Tracheal epithelial cell (primary cell): ENCODE measurements at places on chromosomes 7 and 10. TPM values are rescaled to one million over a fixed set of nuclear protein-coding genes. Genes with fewer than 3 reads are reported as not detected.

The HIBADH gene
- 50.3 and 51.6 TPM in 2 replicates for total RNA-seq

The GIMAP8 gene
- under 0.01 and 0.21 TPM in 2 replicates for total RNA-seq

The SFMBT2 gene
- total RNA-seq, result under 0.01 TPM in 2 replicates

The SLC26A5 gene
- total RNA-seq, result not detected in 2 replicates

The PHYHIPL gene
- under 0.01 TPM in 1 of 2 replicates, not detected in the other for total RNA-seq

The FAM24B gene
- total RNA-seq, result 3.6 and 4.1 TPM in 2 replicates

The LIPJ gene
- total RNA-seq, result not detected in 2 replicates

The LRRC17 gene
- total RNA-seq, result 0.72 and 1.9 TPM in 2 replicates

The INTS1 gene
- 27.1 and 31.6 TPM in 2 replicates for total RNA-seq

The H2BK1 gene
- not detected in 2 replicates for total RNA-seq

The HIPK2 gene
- total RNA-seq, result 14.7 and 14.9 TPM in 2 replicates

The PAPOLB gene
- not detected in 2 replicates for total RNA-seq

The MYO1G gene
- under 0.01 and 0.43 TPM in 2 replicates for total RNA-seq

The SNCG gene
- total RNA-seq, result 2.2 and 22.0 TPM in 2 replicates

The SYPL1 gene
- 70.4 and 143 TPM in 2 replicates for total RNA-seq

The FGFR2 gene
- total RNA-seq, result 5.5 and 17.9 TPM in 2 replicates

The NRCAM gene
- 0.64 and 17.8 TPM in 2 replicates for total RNA-seq
